Kidney tubule cell (primary cell): ENCODE measurements at places on chromosomes 7 and 10.

DNA sequence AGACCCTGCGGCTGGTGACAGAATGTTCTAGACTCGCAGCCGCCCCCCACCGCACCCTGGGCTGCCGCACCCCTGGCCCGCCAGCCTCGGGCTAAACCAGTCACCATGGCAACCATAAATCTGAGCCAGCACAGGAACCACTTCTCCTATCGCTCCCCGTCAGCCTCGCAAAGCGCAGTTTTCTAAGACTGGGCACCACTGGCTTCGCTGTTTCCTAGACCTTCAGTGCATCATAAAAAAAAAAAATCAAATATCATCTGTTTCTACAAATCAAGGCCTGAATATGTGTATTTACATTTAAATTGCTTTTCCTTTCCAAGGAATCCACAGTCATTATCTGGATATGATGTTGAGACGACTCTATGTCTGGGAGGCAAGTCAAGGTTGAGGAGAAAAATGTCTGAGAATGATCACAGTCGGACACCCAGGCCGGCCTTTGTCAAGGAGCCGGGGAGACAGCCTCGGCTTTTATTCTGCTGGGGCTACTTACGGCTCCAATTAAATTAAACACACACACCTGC lies 99.9 kb downstream of the PTPRN2 start:
- no peak for DNase-seq

DNA sequence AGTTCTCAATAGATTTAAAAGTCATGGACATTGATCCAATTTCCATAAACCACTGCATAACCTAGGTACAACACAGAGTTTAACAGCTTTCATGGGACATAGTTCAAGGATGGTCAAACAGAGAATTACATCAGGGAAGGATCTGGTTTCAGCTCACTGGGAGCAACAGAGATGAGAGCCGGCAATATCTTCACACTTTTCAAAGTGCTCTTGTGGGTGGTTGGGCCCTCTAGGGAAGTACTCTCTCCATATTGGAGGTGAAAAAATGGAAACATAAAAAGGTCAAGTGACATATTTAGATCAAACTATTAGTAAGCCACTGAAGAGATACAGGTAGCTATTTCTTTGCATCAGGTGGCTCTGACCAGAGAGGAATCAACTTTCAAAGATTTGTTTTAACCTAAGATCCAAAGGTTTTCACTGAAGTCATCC lies 61.8 kb upstream of the LRRN3 start:
- DNase-seq: no peak

- no peak for DNase-seq
Measured at GRCh38 chr10:82321724-82322123, 446.7 kb downstream of the NRG3 start.

DNA sequence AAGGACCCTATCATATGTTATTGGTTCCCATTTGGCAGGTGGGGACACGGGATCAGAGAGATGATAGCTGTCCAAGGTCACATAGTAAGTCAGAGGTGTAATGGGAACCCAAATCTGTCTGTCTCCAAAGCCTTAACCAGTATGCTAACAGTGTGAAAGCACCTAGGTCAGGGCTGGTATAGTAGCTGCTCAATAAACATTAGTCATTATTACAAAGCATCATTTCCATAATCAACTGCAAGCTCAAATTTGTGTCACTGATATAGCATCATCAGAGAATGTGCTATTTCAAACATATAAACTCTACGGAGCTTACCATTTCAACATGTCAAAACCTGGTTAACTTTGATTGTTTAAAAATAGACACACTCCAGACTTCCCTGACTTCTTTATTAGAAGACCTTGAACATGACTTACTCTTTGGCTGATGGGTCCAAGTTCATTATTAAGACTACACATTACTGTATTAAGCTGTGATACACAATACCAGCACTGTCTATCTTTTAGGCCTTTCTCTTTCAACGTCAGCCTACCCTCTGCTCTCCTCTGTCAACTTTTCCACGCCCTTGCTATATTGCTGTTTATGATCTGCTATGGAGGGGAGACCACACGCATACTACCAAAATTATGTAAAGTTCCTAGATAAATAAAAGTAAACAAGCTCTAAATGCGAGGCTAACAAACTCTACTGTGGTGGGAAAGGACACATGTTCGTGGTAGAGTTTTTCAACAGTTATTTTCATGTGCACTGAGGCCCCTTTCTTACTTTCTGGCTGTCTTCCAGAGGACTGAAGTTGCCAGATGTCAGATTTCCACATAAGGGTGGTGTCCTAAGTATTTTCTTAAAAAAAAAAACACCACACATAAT lies 33.6 kb downstream of the DNMBP start:
- DNase-seq: no peak
